ENCODE measurements at places on chromosomes 12 and 14.

DNA sequence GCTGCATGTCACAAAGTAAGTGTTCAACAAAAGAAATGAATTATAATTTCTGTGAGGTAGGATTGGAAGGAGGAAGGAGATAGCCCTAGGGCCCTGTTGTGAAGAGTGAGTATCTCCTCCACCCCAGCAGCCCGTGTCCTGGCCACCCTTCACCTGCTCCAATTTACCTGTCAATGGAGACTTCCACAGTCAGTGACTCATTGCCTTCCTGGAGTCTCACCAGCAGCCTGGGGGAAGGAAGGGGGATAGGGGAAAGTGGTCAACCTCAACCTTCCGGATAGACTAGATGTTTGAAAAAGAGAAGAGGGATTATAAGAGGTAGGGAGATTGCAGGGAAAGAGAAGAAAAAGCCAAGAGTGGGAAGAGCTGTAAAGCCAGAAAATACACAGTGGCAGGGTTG is 9.2 kb downstream of the STAT2 start:
- no peak for DNase-seq

DNA sequence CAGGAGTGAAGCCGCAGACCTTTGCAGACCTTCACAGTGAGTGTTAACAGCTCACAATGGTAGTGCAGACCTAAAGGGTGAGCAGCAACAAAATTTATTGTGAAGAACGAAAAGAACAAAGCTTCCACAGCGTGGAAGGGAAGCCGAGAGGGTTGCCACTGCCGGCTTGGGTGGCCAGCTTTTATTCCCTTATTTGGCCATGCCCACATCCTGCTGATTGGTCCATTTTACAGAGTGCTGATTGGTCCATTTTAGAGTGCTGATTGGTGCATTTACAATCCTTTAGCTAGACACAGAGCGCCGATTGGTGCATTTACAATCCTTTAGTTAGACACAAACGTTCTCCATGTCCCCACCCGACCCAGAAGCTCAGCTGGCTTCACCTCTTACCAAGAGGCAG is 35.5 kb downstream of the MAPK1IP1L start:
- DNase-seq = no peak

- no peak for DNase-seq
These were observed 1650.9 kb upstream of the SEL1L start for GRCh38 chr14:83184531-83184930.

- no peak for DNase-seq
These were observed 1554.5 kb upstream of the FLRT2 start for GRCh38 chr14:83975435-83975834.

Measured in EL (cell line).